ENCODE measurements at places on chromosomes 11 and 22.

DNA sequence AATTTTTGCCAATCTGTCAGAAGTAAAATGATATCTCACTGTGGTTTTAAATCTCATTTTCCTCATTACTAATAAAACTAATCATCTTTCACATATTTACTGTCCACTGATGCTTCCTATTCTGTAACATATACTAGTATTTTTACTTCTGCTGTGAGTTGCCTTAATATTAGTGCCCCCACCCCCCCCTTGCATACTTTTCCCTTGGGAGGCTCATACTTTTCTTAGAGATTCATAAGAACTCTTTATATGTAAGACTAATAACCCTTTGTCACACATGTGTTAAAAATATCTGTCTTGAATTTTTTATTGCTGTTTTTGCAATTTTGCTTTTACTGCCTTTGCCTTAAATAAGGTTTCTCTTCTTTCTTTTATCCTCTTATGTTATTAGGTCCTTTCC is 87.2 kb downstream of the PHF21A start:
- DNase-seq = no peak

GRCh38 chr22:23591846-23592245 is 11.8 kb upstream of the IGLL1 start:
- DNase-seq = no peak

DNA sequence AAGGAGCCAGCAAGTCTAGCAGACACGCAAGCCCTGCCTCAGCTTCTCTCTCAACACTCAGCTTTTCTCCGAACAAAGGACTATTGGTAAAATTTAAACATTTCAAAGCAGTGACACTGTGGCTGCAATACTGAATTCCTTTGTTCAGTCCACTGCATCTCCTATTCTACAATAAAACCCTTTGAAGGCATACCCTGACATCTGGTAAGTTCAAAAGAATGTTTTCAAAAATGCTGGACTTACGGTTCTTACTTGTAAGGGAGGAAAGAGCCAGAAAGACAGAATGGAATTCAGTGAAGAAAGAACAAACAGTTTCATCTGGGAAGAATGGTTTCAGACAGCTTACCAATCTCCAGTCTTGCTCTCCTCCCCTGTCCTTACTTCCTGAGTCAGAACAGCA is 12.7 kb upstream of the OR8K1 start:
- no peak for DNase-seq

- DNase-seq = no peak
Measured at GRCh38 chr11:35363854-35364780, 55.2 kb downstream of the SLC1A2 start.

- no peak for DNase-seq
Measured at GRCh38 chr22:30223303-30223702, 23.3 kb downstream of the LIF start.

- no peak for DNase-seq
Measured at GRCh38 chr11:115924744-115925567, 420.7 kb upstream of the CADM1 start.

DNA sequence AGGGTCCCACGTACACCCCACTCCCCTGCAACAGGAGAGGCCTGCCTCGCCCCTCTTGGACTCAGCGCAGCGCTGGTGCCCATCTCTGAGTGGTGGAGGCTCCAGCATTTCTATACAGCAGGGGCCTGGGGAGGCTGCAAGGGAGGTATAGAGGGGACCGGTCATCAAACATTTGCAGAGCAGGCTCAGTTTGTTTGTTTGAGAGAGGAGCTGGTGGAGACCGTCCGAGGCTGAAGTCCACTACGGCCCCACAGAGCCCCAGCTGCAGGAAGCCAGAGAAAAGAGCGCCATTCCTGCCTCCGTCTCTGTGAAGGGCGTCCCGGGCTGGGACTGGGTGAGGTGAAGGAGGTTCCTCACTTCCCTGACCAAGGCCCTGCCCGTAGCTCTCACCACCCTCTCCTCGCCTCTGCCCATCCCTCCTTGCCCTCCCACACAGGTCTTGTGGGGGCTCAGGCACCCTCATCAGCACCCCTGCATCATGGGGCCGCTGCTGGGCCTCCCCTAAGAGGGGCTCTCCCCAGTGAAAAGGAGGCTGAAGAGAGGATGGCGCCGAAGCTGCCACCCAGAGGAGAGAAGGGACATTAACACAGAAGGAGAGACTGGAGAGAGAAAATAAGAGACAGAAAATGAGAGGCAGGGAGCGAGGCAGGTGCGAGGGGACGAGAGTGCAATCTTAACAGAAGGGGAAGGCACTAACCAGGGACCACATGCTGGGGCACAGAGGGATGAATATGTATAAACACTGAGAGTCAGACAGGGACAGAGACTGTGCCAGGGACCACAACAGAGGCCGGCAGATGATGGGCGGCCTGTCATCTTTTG is 24.5 kb downstream of the RPUSD4 start:
- DNase-seq = no peak

- DNase-seq = no peak
Measured at GRCh38 chr22:17366830-17367229, 2.4 kb upstream of the CECR2 start.

- no peak for DNase-seq
Measured at GRCh38 chr11:72015511-72016061, 16.9 kb downstream of the IL18BP start.

DNA sequence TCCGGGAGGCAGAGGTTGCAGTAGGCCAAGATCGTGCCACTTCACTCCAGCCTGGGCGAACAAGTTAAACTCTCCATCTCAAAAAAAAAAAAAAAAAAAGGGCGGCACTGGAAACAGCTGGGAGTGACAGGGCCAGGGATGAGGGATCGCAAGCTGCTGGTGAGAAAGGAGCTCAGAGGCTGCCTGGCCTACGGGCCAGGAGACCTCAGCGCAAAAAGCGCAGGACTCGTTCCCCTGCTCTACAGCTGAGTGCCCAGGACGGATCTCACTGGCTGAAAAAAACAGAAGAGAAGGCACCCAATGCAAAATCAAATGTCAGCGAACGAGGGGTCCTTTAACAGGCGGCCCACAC is 650 bp upstream of the NUP50 start:
- no peak for DNase-seq

GRCh38 chr11:23405350-23405937 is 545.2 kb upstream of the CCDC179 start:
- no peak for DNase-seq

- no peak for DNase-seq
Measured at GRCh38 chr22:48574776-48575617, 1252.7 kb downstream of the BRD1 start.

- no peak for DNase-seq
Measured at GRCh38 chr22:24186892-24187670, 5.8 kb downstream of the SUSD2 start.

GRCh38 chr11:28296426-28296825 is 188.2 kb downstream of the METTL15 start:
- DNase-seq = no peak

GRCh38 chr22:44584256-44584902 is 86.3 kb upstream of the RTL6 start:
- no peak for DNase-seq

GRCh38 chr11:34890812-34891211 is 25.4 kb downstream of the APIP start:
- DNase-seq = no peak

DNA sequence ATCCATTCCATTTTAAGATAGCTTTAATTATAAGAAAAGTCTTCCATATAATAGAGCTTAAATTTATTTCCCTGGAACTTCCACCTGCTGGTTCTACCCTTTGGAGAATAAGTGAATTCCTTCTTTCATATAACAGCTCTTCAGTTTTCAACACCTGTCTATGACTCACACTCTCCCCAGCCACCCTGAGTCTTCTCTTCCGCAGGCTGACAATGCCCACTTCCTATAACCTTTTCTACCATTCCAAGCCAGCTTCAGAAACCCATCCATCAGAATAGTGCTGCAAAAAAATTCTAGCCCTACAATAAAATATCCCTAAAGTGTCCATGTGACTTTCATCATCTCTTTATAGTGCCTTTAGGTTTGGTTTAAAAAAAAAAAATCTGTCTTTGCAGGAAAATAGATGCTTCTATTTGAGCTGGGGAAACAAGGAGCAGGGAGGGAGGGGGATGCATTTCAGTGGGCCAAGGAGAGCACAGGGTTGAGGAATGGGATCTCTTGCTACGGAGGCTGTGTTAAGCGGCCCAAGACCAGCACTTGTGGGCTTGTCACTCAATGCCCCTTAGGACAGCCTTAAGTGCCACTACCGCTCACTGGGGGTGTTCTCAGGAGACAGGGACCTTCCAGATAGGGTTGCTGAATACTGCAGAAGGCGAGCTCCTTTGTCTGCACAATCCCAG is 178.6 kb downstream of the DSCAML1 start:
- DNase-seq = no peak

DNA sequence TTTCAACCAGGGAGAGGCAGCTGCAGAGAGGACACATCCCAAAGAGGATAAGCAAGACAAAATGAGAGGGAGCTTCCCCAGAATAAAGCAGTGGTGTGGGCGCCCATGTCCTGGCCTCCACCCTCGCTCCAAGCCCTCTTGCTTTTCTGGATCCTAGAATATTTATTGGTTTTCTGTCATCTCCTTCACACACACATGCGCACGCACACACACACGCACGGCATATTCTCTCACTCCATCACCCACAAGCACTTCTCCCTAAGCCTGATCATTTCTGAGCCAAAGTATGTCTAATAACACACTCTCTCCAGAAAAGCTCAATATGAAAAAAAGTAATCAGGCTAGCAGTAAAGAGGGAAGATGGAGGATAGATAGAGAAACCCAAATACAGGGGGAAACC is 7.6 kb downstream of the IGSF9B start:
- no peak for DNase-seq

GRCh38 chr11:8426076-8426475 is 162.4 kb upstream of the LMO1 start:
- no peak for DNase-seq

DNA sequence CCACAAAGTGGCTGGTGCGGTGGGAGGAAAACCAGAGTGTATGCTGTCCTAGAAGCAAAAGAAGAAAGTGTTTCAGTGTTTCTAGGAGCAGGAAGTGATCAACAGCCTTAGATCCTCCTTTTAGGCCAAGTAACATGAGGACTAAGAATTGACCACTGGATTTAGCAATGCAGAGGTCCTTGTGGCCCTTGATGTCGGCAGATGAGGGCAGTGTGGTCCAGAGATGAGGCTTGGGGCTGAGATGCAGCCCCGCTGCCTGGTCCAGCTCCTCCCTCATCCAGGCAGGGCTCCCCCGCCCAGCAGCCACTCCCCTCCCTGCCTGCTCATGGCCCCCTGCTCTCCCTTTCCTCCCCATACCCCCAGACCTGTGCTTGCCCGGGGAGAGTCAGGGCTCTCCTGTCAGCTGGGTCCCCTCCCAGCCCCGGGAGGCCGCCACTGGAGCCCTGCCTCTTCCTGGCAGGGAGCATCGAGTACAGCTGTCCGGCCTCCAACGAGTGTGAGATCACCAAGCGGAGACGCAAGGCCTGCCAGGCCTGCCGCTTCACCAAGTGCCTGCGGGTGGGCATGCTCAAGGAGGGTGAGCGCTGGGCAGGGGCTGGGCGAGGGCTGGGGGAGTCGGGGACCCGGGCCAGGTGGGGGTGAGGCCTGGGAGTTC is 3.7 kb downstream of the TRMT112 start:
- no peak for DNase-seq

GRCh38 chr11:57214494-57214893 is 22.6 kb downstream of the APLNR start:
- no peak for DNase-seq

DNA sequence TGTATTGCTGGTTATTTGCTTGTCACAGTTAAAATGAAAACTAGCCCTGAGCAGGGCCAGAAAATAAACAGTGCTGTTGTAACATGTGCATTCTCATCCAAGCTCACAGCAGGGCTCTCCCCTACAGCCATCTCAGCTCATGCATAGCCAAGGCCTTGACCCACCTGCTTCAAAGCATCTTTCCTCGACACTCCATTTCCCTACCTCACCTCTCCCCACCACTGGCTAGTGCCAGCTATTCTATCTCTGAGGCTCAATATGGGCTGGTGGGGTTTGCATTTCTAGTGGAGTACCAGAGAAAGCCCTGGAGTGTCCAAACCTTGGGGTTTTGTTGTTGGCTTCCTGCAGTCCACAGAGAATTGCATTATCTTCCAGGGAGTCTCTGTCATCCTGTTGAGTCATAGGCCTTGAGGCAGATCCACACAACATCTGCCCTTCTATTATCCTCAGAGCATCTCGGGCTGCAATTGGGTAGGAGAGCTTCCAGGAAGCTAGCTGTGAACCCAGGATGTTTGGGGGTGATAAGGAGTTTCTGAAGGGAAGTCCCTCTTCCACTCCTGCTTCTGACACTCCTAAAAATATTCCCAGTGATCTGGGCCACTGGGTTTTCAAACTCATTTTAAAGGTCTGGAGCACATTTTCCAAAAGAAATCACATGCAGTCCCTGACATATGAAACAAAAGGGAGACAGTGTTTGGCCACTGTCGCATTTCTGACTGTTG is 36.1 kb upstream of the AMOTL1 start:
- DNase-seq = no peak

- DNase-seq = no peak
Measured at GRCh38 chr22:29979777-29980321, 96.9 kb downstream of the MTMR3 start.

GRCh38 chr22:24446260-24446611 is 18.8 kb downstream of the ADORA2A start:
- DNase-seq = no peak

- DNase-seq = no peak
Measured at GRCh38 chr11:95074792-95075563, 8.3 kb downstream of the SRSF8 start.

GRCh38 chr11:93192163-93192562 is 5.6 kb downstream of the SLC36A4 start:
- DNase-seq = no peak

DNA sequence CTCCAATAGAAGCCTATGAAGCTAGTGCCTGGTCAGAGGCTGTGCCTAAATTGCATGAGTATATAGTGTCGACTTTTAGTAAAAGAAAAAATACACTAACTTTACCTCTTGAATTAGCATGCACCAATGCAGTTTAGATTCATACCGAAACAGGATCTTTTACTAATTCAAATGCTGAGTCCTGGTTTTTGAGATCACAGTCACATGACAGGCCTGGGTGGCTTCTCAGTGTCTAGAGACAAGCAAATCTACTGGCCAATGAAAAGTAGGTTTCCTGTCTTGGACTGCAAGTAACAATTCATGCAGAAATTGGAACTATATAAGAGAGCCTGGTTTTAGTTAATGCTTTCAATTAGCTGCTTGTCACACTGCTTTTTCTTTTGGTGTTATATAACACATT is 7.2 kb downstream of the ARHGEF12 start:
- no peak for DNase-seq

DNA sequence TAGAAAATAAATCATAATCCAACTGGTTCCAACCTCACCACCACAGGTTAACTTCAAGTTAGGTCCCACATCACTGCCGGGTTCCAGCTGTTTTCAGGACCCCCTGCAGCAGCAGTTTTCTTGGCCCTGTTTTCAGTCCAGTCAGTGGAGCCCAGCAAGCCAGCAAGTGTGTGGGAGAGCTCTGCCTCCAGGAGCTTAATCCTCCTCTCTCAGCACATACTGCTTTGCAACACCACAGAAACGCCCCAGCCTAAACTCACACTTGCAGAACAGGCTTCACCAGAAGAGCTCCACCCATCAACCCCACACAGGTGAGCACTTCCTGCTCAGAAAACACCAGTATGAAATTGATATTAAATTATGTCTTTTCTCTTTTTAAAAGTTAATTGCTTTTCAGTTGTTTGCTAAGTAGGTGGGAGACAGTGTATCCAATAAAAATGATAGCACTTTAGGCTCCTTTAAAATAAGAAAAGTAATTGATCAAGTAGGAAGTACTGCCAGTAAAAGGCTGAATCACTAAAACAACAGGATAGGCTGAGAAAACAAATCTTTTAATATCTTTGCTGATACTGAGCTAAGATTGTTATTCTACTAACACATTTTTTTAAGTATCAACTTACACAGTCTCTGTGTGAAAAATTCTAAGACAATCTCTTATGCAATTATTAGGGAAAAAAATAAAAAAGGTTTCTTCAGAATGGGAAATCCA is 81.5 kb upstream of the TP53AIP1 start:
- DNase-seq = no peak

GRCh38 chr11:1632053-1632714 is 2.6 kb downstream of the KRTAP5-5 start:
- DNase-seq = no peak

Data from stimulated activated naive CD4-positive, alpha-beta T cell treated with Interleukin-2 at 50 U/mL for 16 hours (primary cell).